ENCODE measurements at places on chromosomes 16 and 17.

GRCh38 chr17:27982688-27983087 lies 59.8 kb upstream of the NLK start:
- no peak for DNase-seq

DNA sequence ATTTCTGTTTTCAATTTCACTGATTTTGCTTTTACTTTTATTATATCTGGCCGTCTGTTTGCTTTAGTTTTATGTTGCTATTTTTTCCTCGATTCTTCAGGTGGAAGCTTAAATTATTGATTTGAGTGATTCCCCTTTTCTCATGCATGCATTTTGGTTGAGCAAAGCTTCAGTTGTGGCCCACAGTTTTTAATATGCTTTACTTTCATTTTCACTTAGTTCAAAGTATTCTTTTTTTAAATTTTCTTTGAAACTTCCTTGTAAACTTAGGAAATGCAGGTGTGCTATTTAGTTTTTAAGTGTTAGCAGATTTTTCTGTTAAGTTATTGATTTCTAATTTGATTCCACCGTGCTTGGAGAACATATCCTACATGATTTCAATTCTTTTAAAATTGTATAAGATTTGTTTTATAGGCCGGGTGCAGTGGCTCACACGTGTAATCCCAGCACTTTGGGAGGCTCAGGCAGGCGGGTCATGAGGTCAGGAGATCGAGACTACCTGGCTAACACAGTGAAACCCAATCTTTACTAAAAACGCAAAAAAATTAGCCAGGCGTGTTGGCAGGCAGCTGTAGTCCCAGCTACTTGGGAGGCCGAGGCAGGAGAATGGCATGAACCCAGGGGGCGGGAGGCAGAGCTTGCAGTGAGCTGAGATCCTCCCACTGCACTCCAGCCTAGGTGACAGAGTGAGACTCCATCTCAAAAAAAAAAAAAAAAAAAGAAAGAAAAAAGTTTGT lies 531.2 kb downstream of the KIF2B start:
- DNase-seq, result no peak

- DNase-seq, result no peak
These were observed 83.7 kb upstream of the CRHR1 start for GRCh38 chr17:45700171-45701090.

GRCh38 chr17:9499041-9499440 lies 76.6 kb downstream of the STX8 start:
- DNase-seq, result no peak

DNA sequence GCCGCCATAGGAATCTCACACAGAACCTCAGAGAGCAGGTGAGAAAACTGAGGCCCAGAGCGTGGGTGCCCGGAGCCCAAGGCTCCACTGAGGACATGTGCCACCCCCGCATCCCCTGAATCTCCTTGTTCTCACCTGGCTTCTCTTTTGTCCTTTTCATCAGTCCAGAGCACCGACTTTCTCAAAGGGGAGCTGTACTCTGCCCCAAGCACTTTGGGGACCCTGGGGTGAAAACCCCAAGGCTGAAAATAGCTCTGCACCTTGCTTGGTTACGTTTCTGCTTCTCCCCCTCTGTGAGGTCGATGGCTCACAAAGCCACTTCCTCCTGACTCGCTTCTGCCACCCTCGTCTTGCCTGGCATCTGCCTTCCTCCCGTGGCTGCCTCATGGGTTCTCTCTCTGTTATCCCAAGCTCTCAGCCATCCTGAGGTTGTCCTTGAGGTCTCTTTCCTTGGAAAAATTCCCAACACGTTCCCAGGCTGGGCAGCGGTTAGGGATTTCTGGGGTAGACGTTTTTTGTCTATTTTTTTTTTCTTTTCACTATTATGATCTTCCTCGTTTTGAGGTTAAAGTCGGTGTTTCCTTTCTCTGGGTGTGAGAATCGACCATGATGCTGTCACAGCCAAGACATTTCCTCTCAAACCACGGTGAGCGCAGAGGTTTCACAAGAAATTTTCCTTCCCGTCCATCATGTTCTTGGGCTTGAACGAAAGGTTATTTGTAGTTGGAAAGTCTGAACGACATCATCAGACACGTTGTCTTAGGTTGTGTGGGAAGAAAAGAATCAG lies 37.2 kb downstream of the IRF8 start:
- DNase-seq, result no peak

- no peak for DNase-seq
These were observed 8.8 kb downstream of the PCGF2 start for GRCh38 chr17:38739305-38739704.

All from glomerular endothelial cell (primary cell).